ENCODE measurements at places on chromosomes 11 and 22. TPM values are rescaled to one million over a fixed set of nuclear protein-coding genes. Genes with fewer than 3 reads are reported as not detected.

Gene RTN4RL2
- total RNA-seq, result 2.9 TPM

Gene MRGPRE
- total RNA-seq, result not detected

Gene GGTLC2
- not detected for total RNA-seq

Gene AKIP1
- total RNA-seq, result 49.0 TPM

Gene LUZP2
- total RNA-seq, result not detected

Gene IGF2
- total RNA-seq, result not detected

Gene SMTNL1
- total RNA-seq, result not detected

Gene PDE2A
- not detected for total RNA-seq

Gene C11orf86
- not detected for total RNA-seq

Gene BATF2
- total RNA-seq, result 4.1 TPM

Measured in G401 (cell line).